ENCODE measurements at places on chromosomes 7 and 10.

DNA sequence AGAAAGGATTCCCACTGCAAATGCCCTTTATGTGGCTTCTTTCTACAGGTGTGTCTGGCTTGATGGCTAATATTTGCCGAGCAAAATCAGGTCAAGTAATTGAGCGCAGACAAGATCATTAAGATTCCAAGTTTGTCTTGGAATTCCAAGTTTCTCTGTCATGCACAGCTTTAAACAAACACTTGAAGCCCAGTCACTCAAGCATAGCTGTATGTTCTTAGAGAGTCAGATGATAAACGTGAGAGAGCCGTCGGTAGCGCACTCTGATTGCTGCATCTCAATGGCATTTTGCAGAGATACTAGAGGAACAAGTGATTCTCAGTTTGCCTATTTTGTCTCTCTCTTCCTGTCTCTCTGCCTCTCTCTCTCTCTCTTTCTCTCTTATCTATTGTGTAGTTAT is 658 bp downstream of the DMBT1 start:
- no peak for DNase-seq
- H3K4me3 ChIP-seq: no peak overlapping the region
- H3K27ac ChIP-seq: no peak overlapping the region

GRCh38 chr7:158016180-158017097 is 571.2 kb downstream of the PTPRN2 start:
- H3K36me3 ChIP-seq: no peaks in the 10 kb centered on the region
- no peaks in the 10 kb centered on the region for H3K27me3 ChIP-seq
- H3K4me1 ChIP-seq: peaks cover 3% of the 10 kb centered on the region

DNA sequence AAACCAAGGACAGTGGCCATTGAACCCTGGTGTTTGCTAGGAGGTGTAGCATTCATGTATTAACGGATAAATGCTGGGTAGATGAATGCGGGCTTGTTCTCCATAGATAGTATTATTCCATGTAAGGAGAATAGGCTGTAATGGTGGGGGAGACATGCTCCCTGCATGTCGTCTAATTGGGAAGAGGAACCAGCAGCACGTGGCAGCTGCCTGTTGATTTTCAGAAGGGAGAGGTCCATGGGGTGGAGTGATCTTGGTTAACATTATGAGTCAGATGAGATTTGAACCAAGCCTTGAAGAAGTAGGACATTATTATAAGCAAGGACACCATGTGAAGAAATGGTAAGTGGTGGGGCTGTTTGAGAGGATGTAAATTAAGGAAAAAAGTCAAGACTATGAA is 112.5 kb downstream of the WNT2 start:
- H3K27ac ChIP-seq: no peak overlapping the region
- H3K36me3 ChIP-seq: no peaks in the 10 kb centered on the region
- no peak for DNase-seq
- H3K4me1 ChIP-seq: no peaks in the 10 kb centered on the region
- no peak overlapping the region for H3K4me3 ChIP-seq

DNA sequence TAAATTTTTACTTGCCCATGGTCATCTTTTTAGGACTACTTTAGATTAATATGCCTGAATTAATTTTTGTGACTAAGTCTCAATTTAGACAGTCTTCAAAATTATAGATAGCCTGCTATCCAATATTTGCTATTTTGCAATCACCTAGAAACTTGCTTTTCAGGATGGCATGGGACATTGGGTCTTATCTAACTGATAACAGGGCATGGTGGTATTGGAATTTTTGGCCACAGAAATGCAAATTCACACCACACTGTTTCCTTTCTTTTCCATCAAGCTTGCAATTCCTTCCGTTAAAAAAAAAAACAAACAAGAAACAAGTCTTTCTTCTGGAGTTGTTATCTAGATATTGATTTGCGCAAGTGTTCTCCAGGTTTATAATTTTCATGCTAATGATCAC is 8.8 kb downstream of the ARL5B start:
- H3K27me3 ChIP-seq: no peaks in the 10 kb centered on the region
- H3K4me3 ChIP-seq: no peak overlapping the region
- H3K36me3 ChIP-seq: peaks cover 69% of the 10 kb centered on the region
- no peak for DNase-seq
- peaks cover 32% of the 10 kb centered on the region for H3K4me1 ChIP-seq

DNA sequence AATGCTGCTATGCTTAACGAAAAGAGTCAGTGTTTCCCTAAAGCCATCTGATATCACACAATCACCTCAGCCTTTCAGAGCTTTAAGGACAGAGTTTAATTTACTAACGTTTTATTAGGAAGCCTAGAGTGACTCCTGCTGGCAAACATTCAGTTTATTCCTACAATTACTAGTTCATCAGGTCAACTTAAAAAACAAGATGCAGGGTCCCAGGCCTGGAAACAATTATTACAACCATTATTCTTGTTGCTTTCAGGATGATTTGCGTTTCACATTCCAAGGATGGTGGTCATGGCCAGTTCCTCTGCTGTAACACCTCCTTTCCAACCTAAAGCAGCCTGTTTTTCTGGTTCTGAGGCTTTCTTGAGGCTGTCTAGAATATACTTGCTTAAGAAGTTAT is 1.5 kb upstream of the FAM53B start:
- no peak for DNase-seq
- no peaks in the 10 kb centered on the region for H3K27me3 ChIP-seq
- peaks cover 34% of the 10 kb centered on the region for H3K4me1 ChIP-seq
- peak overlapping the region; percentile 84 for H3K4me3 ChIP-seq

DNA sequence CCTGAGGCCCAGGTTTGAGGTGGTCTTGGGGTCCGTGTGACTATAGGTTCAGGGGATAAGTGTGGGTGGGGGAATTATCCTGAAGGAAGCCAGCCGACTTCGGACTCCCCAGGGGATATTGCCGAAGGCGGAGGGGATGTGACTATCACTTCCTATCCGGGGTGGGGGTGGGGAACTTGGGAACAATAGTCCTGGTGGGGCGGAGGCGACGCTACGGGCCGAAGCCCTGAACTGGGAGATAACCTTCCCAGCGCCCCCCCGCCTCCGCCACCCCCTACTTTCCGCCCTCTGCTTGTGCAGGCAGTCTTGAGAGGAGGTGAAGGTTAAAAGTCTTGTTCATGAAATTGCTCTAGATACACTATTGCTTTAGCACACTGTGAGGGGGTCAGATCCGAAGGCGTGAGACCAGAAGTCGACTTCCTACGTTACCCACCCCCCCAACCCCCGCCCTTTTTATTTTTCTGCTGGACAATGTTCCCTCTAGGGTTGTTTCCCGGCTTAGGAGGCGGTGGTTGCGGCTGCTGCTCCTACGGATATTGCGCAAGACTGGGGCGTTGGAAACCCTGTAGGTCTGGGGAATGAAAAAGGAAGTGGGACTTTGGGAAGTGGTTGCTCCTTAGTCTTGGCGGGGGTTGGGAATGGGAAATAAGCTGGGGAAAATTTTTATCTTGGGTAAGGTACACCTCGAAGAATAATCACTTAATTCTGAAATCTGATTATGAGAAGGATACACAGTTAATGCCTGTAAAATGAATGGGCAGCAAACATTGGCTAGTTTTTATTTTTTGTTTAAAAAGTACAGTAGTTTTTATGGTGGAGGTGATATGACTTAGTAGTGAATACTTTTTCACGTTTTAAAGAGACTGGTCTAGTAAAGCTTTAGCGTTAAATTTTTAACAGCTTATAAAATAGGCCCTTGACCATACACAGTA is 1.5 kb downstream of the PTPN12 start:
- peak overlapping the region; percentile 29 for H3K27ac ChIP-seq
- H3K36me3 ChIP-seq: no peaks in the 10 kb centered on the region
- H3K4me3 ChIP-seq: peak overlapping the region; percentile 83
- no peak for DNase-seq
- H3K4me1 ChIP-seq: peaks cover 31% of the 10 kb centered on the region

GRCh38 chr10:72733989-72734388 is 42.0 kb downstream of the MCU start:
- no peak overlapping the region for H3K4me3 ChIP-seq
- DNase-seq: no peak
- H3K4me1 ChIP-seq: peaks cover 8% of the 10 kb centered on the region

GRCh38 chr7:39509912-39510311 is 56.3 kb upstream of the YAE1 start:
- H3K27me3 ChIP-seq: peaks cover 2% of the 10 kb centered on the region
- H3K27ac ChIP-seq: no peak overlapping the region
- H3K4me3 ChIP-seq: no peak overlapping the region

DNA sequence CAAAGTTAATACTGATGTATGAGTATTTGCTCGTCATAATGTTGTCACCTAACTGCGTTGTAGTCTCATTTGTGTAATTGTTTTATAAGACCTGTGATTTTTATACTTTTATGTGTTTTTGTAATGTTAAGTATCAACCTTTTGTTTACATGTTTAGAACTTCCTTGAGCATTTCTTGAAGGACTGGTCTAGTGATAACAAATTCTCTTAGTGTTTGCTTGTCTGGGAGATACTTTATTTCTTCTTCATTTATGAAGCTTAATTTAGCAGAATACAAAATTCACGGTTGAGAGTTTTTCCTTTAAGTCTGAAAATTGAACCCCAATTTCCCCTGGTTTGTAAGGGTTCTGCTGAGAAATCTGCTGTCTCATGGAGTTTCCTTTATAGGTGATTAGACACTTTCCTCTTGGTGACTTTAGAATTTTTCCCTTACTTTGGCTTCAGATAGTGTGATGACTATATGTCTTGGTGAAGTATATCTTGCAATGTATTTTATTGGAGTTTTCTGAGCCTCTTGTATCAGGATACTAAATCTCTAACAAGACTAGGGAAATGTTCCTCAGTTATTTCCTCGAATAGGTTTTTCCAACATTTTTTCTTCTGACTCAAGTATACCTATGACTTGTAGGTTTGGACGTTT is 154.9 kb downstream of the WDR11 start:
- no peaks in the 10 kb centered on the region for H3K4me1 ChIP-seq
- no peak overlapping the region for H3K27ac ChIP-seq
- no peaks in the 10 kb centered on the region for H3K36me3 ChIP-seq
- no peak for DNase-seq

GRCh38 chr7:133688483-133689239 is 435.8 kb downstream of the EXOC4 start:
- no peak overlapping the region for H3K27ac ChIP-seq
- no peak overlapping the region for H3K4me3 ChIP-seq

GRCh38 chr10:35397953-35398352 is 61.6 kb downstream of the CCNY start:
- no peaks in the 10 kb centered on the region for H3K27me3 ChIP-seq
- no peak for DNase-seq
- no peaks in the 10 kb centered on the region for H3K36me3 ChIP-seq
- peak overlapping the region; percentile 55 for H3K27ac ChIP-seq
- H3K4me3 ChIP-seq: no peak overlapping the region

DNA sequence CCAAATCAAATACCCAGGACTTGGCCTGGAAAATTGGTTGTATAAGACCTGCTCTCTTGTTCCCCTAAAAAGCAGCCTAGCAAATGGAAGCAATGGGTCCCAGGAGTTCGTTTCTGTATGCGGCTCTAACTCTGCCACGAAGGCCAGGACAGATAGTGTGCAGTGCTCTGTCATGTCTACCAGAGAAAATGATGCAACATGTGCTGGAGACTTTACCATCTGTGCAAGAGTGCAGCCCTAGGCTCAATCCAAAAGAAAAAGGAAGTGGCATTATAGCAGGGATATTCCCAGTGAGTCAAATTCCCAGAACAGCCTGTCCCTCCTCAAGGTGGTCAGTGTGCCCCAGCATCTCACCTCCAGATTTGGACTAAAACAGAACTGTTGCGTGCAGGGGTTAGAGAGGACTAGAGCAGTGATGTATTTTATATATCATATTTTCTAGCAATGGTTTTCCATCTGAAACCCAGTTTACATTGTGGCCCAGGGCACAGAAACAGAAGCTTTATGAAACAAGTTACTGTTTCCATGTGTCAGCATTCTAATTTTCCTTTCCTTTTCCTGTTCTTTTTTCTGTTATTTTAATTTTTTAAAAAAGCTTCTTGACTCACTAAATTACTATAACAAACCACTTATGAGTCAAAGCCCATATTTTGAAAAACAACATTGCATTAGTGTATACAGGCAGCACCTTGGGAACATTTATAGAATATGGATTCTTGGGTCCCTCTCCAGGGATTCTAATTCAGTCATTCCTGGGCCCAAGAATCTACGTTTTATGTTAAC is 311.2 kb downstream of the RNLS start:
- peak overlapping the region; percentile 59 for H3K4me3 ChIP-seq
- no peaks in the 10 kb centered on the region for H3K27me3 ChIP-seq
- peak overlapping the region; percentile 81 for H3K27ac ChIP-seq
- DNase-seq: no peak
- H3K36me3 ChIP-seq: no peaks in the 10 kb centered on the region
